ENCODE measurements at places on chromosomes 2 and 18. TPM values are rescaled to one million over a fixed set of nuclear protein-coding genes. Genes with fewer than 3 reads are reported as not detected.

DNA sequence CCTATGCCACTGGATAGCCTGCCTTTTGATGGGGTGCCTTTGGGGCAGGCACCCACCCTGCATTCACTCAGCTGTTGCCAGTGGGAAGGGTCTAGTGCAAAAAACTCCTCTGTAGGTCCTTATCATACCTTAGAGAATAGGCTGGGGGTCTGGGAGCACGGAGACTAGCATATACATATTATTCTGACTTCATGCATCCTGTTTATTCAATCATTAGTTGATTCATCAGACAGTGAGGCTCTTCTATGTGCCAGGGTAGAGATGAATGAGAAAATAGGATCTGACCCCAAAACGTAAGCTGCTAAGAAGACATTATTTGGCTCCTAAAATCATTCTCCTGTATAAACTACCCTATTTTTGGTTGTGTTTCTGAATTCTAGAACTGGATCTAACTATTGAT is 153.3 kb downstream of the TPGS2 start:
- no peak for DNase-seq

TRIB2 gene
- 54.0 TPM for total RNA-seq

ACMSD gene
- not detected for total RNA-seq

KCNJ13 gene
- total RNA-seq: not detected

- DNase-seq: no peak
Observed at GRCh38 chr2:239621611-239622010, 220.8 kb upstream of the HDAC4 start.

- no peak for DNase-seq
Observed at GRCh38 chr2:8679827-8680731, 1.8 kb upstream of the ID2 start.

- no peak for DNase-seq
Observed at GRCh38 chr2:188306271-188306670, 14.6 kb downstream of the GULP1 start.

CNDP2 gene
- total RNA-seq: 147 TPM

GRCh38 chr2:101230541-101231001 is 22.1 kb upstream of the CNOT11 start:
- no peak for DNase-seq

DNA sequence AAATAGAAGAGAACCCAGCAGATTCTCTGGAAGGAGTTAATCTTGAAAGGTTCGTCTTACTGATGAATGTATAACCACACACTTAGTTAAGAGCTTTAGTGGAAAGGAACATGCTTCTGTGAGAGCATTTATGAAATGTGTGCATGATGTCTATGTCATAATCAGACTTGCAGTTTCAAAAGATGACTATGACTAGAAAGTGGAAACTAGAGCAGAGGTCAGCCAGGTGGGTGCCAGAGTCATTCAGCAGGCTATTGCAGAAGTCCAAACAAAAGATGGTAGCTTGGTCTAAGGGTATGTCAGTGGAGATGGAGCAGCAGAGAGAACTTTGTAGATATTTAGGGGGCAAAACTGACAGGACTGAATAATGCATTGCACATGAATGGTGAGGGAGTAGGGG is 825.8 kb downstream of the DCC start:
- no peak for DNase-seq

DNA sequence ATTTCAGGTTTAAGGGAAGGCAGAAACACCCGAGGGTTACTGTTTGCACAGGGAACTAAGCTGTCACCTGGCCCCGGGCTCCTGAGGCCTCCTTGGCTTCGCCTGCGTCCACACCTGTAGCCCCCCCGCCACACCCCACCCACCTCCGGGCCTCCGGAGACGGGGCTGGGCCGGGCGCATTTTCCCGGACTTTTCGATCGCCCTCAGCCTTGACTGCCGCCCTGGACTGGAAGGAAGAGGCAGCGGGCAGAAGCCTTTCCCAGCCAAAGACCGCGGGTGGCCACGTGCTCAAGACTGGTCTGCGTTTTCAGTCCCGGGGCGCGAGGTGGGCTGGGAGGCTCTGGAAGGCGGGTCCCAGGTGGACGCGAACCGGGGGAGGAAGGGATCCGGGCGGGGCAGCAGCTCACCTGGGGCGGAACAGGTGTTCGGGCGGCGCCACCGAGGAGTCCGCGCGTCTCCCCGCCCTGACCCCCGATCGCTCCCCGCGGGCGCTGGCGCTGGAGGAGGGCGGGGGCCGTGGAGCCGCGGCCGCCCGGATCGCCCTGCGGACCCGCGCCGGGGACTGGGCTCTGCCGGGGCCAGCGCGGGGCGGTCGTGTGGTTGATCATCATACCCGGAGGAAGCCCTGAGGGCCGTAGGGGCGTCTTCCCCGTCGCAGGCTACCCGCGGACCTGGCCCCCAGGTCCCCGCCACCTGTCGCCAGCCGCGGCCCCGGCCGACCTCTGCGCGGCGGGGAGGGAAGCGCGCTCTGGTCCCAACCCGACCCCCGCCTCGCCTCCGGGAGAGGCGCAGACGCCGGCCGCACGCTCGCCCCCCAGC is 3.2 kb downstream of the ID2 start:
- DNase-seq: peak; percentile 74

DNA sequence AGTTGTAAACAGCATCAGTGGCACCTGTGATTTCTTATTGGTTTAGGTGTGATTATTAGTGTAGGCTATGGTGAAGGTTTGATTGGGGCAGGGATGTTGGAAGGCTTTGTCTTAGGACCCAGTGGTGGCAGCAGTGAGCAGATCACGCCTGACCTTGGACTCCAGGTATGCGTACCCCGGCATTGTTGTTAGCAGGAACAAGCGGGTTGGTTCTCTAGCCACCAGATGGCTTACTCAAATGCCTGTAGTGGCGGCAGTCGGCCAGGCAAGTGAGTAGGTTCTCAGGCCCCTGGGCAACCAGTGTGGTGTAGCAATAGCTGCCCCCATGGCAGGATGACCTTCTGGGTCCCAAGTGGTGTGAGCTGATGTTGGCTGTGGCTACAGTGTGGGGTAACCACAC is 558.3 kb downstream of the KCNJ3 start:
- DNase-seq: no peak

GRCh38 chr18:38010971-38011857 is 445.6 kb upstream of the CELF4 start:
- no peak for DNase-seq

TEKT4 gene
- total RNA-seq: not detected

CD207 gene
- not detected for total RNA-seq

DNA sequence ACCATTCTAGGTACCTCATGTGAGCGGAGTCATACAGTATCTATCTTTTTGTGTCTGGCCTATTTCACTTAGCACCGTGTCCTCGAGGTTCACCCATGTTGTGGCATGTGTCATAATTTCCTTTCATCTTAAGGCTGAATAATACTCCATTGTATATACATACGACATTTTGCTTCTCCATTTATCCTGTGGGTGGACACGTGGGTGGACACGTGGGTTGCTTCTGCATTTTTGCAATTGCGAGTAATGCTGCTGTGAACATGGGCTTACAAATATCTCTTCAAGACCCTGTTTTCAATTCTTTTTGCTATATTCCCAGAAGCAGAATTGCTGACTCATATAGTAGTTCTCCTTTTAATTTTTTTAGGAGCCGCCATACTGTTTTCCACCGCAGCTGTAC is 243.6 kb upstream of the EPAS1 start:
- DNase-seq: no peak

DNA sequence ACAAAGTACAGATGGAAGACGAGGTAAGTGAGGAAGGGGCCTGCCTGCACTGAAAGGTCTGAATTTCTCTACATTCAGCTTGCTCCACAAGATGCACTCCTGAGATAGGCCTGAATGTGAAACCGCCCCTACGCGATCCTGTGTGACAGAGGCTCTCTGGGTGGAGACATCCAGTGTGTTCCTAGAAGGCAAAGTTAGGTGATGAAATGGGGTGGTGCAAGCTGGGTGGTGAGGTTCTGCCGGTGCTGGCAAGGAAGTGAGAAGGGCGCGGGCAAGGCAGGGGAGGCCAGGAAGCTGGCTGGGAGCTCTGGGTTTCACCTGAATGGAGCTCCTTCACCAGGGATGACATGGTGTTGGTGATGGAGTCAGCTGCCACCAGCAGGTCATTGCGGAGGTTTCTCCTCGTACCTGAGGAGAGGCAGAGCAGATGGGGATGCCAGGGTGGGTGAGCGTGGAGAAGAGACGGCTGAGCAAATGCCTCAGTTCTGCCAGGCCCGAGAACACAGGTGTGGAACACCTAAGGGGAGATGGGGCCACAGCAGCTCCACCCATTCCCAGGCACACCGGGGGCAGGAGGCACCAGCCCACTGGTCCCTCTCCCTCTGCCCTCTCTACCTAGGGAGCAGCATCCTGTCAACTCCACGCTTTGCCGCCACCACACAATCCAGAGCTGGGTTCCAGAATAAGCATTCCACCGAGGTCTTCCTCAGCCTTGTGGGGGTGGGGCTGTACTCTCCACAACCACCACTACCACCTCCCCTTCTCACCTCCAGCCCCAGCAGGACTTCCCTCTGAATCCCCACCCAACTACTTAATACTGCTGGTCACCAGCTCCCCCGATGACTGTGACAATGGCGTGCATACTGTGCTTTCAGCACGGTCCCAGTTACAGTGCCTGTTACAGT is 45.5 kb upstream of the DNMT3A start:
- DNase-seq: no peak

DNA sequence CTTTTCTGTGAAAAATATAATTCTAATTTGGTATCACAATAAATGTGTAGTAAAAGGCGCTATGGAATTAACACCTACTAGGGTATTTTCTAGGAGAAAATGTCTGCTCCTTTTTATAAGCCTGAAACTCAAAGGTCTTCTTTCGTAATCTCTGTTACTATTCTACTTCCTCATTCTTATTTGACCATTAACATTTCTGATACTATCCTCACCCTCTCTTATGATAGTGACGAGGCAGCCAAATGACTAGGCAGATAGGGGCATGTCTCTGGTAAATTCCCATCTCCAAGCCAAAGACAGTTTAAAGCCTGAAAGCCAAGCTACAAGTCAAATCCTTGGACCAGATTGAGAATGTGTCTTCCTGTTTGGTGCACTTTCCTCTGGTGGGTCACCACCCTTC is 251.7 kb downstream of the LRRTM4 start:
- DNase-seq: no peak

DNA sequence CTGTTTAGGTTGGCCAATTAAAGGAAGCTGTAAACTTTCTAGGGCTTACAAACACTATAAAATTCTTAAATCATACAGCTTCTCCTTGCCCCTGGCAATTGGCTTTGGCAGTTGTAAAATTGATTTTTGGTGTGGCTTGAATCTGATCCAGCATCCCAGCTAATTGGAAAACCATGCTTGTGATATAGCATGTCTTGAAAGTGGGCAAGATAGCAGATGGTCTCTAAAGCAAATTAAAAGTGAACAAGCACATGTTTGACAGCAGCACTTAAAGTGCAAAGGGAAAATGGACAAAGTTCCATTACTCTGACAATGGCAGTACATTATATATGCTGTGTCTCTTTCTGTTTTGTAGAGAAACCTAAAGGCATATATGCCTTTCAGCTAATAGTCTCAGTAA is 302.9 kb upstream of the NXPH2 start:
- no peak for DNase-seq

FSIP2 gene
- 0.31 TPM for total RNA-seq

Measured in activated naive CD8-positive, alpha-beta T cell treated with anti-CD3 and anti-CD28 coated beads, Interleukin-2, amount 10 ng/mL, durations not matched to agents 7 days and 5 days (primary cell).